NCI-H187 (cell line): ENCODE measurements at places on chromosomes 7 and 10.

DNA sequence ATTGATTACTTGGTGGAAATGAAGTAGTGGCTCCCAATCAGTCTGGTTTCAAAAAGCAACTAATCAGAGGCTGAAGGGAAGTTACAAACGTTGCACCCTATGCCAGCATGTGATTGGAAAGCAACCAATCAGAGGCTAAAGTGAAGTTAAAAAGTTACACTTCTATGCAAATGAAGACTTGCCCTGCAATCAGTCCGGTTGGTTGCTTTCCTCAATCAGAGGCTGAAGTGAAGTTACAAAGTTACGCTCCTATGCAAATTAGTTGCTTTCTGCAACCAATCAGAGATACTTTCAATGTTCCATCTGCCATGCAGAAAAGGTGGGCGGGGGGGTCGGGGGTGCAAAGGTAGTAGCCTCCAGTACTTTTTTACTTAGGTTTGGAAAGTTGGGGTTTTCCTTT, 1077.1 kb downstream of the TYW1 start:
- no peak for DNase-seq

DNA sequence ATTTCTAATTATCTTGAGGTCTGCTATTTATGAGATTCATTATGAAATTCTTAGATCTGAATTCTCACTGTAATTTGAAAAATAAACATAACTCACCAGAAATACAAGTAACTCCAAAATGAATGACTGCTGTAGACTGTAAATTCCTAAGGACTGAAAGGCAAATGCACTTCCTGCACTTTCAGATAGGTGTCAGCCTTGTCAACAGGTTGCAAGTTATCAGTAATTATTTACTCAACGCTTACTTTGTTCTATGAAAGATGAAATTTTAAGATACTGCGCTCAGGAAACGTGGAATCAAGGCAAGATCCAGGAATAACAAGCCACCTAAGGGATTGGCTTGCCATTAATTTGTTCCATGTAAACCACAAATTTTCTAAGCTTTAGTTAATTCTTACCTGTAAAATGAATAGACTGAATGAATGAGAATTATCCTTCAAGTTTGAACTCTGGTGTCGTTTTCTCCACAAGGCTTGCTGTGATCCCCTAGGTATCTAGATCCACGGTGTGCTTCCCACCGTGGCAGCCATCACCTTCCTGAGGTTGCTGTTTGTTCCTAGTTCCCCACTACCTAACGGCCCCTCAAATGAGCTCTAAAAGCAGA, 12.6 kb downstream of the DHX32 start:
- no peak for DNase-seq

DNA sequence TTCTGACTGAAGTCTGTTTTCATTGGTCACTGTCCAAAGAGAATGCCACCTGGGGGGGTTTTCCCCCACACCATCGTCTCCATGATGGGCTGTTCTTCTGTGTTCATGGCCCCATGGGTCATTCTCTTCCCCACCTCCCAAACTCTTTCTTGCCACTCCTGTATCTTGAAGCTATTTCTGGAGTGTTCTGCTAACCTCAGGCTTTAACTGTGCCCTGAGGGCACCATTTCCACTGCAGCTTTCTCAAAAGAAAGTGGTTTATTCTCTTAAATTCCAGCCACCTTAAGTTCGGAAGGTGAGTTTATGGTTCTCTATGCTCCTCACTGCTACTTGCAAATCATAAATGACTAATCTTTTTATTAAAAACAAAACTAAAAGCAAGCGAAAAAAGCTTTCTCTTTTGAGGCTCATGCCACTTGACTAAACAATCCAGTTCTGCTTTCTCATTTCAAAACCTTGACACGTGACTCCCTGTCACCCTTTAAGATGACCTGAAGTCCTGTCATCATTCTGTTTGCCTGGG, 7.4 kb upstream of the APBB1IP start:
- DNase-seq: no peak

DNA sequence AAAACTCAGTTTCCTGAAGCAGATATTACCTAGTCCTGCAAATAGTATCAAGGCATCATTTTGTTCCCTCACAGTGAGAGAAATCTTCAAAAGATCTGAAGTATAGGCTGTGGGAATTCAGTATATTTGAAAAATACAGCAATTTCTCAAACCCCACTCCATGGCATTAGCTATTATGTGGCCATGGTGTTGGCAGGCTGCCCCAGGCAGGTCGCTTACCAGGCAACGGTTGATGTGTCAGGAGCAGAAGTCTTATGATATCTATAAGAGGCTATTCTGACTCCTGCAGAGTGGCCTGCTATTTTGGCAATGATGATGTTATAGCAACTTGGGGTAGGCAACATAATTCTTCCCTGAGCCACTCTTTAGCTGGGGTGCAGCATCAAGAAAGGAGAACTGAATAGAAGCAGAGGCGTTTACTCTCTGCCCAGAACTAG, 187.9 kb downstream of the PLXDC2 start:
- no peak for DNase-seq

DNA sequence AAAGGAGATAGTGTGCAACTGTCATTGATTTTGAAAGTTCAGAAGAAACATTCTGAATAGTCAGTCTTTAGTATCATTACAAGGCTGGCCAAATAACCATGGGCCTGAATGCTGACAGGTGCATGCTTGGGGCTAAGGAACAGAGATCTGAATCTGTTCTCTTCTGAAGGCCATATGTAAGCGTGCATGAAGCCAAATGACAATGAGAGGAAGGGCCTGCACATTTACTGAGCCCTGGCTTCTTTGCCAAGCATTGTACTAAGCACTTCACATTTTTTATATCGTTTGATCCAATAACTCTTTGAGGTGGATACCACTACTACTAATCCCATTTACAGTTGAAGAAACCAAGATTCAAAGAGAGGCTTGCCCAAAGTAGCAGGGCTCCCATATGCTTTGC, 22.5 kb upstream of the TIAL1 start:
- DNase-seq: no peak

GRCh38 chr7:91565499-91566401, 301.5 kb downstream of the FZD1 start:
- no peak for DNase-seq

DNA sequence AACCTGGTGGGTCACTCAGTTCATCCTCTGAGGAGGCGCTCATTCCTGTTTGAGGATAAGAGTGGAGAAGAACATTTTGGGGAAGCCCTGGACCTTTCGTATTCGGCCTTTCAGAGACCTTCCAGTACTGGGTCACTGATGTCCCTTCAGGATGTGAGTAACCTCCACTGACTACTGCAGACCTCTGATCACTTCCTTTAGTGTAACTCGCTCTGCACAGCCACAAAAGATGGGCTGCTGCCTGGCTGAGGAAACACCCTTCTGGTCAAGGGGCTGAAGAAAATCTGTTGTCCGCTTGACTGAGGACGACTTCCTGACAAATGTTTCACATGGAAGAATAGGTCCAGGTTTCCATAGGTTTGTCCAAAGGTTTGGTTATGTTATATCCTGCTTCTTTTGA, 15.9 kb upstream of the TBXAS1 start:
- DNase-seq: no peak

- DNase-seq: no peak
Measured at GRCh38 chr7:70615066-70615606, 516.8 kb upstream of the GALNT17 start.

GRCh38 chr10:83122336-83122735, 1017.0 kb upstream of the GHITM start:
- no peak for DNase-seq

DNA sequence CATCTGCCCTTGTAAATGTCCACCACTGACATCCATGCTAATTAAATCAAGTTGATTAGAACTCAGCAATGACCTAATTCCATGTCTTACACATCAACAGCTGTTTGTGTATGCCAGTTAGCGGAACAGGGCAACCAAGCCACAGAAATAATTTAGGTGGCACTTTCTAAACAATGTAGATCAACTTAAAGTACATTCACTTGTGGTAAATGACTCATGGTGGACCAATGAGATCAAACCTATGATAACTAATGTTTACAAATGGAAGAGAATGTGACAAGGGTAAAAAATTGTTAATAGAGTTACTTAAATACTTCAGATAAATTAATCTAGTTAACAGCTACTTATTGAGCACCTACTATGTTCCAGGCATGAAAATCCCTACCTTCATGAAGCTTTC, 63.1 kb upstream of the ICA1 start:
- no peak for DNase-seq

DNA sequence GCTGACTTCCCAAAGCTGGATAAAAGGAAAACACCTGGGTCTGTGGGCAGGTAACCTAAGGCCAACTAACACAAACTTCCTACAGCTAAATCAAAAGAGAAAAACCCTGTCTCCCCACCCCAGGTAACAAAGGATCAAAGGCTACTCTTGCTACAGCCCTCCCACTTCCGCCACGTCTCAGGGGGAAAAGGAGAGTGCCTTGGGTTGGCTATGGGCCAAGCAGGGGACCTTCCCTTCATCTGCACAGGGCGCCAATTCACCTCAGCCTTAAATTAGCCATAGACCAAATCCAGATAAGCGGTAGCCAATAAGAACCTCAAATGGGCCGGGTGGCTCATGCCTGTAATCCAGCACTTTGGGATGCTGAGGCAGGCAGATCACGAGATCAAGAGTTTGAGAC, 69.1 kb upstream of the LANCL2 start:
- DNase-seq: no peak

- DNase-seq: no peak
Measured at GRCh38 chr7:4607311-4607729, 74.8 kb upstream of the FOXK1 start.

- no peak for DNase-seq
Measured at GRCh38 chr10:126012485-126012884, 116.1 kb downstream of the FANK1 start.

DNA sequence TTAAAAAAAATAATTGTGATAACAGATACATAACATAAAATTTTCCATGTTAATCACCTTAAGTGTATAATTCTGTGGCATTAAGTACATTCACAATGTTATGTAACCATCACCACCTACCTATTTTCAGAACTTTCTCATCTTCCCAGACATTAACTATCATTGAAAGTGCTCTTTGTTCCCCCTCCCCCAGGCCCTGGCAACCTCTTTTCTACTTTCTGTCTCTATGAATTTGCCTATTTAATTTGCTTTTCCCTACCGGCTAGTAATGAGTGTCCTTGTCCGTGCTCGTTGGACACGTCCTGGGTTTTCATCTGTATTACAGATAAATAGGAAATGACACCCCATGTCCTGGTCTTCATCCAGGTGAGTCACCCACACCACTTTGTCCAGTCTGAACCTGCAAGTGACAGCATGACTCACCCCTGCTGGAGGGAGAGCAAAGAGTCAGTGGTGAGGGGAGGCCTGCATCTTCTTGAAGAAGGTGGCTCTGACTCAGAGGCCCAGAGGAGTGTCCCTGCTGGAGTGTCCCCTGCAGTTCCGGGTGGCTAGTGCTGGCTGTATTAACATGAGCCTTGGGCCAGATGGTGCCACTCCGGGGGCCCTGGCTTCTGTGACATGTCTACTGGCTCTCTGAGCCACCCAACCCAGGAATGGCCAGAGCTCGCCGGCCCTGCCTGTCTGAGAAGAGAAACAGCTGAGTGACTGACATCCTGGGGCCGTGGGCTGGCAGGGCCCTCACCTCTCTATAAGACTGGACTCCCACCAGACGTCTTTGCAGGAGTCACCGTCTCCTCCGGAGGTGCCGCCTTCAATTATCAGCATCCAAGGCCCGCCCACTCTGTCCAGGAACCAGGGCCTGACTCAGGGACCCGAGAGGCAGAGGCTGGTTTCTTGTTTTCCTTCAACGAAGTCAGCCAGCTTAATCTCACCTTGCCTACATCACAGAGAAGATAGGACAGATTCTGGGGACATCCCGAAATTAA, 503.2 kb upstream of the MKI67 start:
- DNase-seq: no peak

DNA sequence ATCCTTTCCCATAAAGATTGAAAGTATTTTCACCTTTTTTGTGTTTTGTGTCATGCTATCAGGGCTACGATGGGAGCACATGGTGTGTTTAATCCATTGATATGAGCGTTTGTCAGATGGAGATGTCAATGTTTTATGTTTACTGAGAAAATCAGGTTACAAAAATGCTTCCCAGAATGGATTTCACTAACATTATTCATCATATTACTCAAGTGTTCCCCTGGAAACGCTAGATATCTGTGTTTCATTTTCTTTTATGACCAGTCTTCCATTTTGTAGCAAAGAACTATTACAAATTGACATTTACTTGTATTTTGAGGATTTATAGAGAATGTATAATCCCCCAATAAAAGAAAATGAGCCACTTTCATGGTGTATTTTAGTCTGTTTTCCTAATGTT, 293.5 kb upstream of the AKR1E2 start:
- DNase-seq: no peak

- DNase-seq: no peak
Measured at GRCh38 chr10:101214446-101215396, 14.5 kb downstream of the LBX1 start.

DNA sequence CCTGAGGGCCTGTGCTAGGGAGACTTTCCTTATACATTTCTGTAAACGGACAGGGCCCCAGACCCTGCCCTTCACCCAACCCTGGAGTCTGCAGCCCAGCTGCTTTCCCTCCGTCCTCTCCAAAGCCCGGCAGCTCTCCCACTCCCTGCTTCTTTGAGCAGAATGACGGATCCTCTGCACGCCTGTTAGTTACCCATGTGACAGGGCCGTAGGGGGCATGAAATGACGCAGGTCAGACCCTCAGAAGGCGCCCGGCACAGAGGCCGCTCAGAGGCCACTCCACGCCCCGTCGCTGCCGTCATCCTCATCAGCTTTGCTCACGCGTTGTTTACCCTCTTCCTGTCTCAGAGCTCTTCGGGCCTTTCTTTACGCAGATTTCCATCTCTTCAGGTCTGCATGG, 60.2 kb upstream of the MKRN1 start:
- DNase-seq: no peak

DNA sequence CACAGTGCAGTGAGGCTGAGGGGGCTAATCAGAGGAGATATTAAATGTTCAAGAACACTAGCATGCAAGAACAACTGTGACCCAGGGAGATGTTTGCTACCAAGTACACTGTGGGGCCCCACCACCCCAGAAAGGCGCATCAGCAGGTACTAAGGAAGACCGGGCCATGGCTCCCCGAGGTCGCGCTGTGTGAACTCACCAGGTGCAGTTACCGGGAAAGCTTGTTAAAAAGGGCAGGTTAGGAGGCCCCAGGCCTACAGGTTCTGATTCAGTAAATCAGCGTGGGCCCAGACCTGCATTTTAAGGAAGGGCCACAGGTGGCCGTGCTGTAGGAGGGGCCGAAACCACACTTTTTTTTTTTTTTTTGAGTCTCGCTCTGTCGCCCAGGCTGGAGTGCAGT, 54.6 kb downstream of the TMEM209 start:
- DNase-seq: no peak

GRCh38 chr10:23884670-23885069, 324.3 kb upstream of the KIAA1217 start:
- DNase-seq: no peak

- no peak for DNase-seq
Measured at GRCh38 chr10:125411724-125412123, 251.4 kb upstream of the CTBP2 start.

DNA sequence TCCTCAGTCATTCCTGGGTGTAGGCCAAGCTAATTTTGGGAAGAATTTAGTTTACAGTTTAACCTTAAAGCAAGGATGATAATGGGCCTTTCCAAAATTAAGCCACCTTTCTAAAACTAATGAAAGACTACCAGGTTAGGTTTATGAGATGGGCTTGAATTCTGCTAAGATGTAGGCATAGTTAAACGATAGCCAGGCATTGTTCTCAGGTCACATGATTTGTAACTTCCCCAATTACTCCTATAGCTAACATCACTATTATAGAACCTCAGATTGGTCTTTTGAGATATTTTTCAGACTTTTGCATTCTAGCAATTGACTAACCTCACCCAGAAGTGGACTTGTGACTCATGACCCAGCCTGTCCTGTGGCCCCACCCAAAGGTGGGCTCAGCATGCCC, 7.0 kb upstream of the NUB1 start:
- no peak for DNase-seq
